ENCODE measurements at places on chromosomes 13 and 19.

GRCh38 chr19:57807541-57807940 is 7.2 kb downstream of the ZNF552 start:
- DNase-seq = no peak

DNA sequence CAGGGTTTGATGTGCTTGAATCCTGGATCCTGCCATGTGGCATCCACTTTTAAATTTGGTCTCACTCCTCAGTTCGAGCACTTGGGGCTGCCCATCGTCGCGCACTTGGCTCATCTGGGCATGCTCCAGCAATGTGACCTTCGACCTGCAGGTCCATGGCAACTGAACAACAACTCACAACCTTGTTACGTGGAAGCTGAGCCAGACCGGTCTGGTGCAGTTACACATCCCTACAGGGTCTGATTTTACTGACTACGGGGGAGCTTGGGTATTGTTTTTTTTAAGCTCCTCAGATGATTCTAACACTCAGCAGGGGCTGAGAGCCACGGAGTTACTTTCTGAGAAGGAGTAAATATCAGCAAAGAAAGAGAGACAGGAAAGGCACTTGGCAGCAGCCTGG is 769.6 kb downstream of the UQCRFS1 start:
- DNase-seq = no peak

GRCh38 chr19:28034936-28035335 is 1178.0 kb downstream of the UQCRFS1 start:
- DNase-seq = no peak

- no peak for DNase-seq
Measured at GRCh38 chr19:42879613-42880012, at the start of gene PSG1. PSG1 (minus strand) TSS chr19:42879713; CDS start chr19:42879581, 132 bp downstream.

DNA sequence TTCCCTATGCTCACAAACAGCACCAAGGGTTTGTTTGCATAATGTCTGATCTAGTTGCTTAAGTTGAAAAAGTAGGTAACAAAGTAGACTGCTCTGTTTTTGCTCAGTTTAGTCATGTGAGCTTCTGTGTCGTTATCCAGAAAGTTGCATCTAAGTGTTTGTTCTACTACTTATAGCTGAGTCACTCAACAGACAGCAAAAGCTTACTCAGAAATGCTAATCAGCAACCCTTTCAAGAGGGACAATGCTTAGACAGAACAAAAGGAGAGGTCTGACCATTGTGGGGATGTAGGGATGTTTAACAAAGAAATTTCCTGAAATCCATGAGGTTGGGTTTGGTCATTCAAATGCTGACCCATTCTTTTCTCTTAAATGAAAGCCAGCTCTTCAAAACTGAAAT is 106.4 kb downstream of the ATP8A2 start:
- no peak for DNase-seq

GRCh38 chr13:93079294-93079693 is 147.3 kb upstream of the GPC6 start:
- no peak for DNase-seq

DNA sequence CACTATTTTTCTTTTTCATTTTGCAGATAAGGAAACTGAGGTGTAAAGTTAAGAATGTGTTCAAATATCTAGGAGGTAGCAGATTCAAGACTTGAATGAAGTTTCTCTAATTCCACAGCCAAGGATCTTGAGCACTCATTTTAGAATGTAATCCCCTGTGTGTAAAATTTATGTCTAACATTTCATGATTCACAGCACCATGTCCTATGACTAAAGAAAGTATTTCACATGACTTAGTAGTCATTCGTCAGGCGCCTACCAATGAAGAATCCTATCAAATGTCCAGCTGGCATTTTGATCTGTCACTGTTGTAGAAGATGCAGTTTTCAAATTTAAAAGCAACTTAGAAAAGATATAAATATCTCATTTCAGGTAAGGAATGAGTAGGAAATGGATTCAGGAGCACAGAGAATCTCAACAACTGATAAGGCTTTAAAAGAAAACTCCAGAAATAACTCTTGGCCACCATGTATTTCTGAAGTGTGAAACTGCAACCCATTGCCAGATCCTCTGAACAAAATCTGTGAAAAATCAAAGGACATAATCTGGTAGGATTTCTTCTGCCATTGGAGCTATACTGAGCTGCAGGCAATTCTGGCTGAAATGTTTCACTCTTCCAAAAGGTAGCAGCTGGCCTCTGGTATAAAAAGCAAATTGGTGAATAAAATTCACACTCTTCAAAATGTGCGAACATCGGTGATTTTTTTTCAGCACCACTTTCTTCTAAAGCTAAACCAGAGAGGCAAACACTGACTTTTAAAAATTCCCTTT is 92.2 kb downstream of the DCLK1 start:
- no peak for DNase-seq

DNA sequence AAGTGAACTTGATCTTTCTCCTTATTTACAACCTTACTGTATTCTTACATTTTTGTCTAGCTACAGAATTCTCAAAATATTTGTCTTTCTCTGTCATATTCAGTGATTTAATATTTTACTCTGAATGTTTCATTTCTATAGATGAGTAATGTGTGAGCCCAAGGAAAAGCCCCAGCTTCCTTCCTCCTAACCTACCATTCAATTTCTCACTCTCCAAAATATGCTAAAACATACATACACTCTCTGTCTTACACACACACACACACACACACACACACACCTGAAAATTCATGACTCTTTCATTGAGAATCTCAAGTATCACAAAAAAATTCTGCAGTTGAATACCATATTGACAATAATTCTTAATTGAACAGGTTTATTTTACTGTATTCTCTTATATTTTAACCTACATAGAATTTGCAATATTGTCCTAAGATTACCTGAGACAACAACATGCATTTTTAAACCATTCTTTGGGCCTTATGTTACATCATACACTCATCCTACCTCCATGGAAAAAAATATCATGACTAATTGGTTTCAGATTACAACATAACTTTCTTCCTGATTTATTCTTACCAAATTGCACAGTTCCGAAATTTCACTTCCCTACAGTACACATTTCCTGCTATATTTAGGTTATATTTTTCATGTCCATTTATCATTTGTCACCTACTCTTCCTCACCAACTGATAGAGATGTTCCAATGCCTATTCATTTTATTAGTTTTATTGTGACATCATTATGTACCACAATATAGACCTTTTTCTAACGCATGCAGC is 1965.6 kb upstream of the PCDH20 start:
- DNase-seq = no peak

DNA sequence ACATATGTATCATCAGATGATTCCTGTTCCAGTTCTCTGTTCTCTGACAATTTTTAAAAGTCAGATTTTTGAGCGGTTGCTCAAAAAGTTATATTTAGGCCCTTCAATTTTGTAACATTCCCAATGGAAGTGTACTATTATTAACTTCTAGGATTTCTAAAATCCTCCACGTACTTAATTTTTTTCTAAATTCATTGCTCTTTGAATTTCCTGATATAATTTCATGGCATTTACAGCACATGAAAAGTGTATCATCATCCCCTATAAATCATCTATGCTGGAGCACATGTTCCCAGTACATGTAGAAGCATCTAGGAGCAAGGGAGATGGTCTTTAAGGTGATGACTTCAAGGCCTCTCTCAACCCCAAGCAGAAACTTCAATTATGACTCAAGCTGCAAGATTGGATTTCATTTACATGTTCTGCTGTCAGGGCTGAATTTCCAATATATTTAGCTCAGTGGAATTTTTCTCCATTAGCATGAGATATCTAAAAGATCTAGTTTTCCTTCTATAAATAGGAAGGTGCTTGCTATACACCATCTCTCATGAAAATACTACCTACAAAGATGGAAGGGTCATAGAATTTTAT is 392.8 kb upstream of the MIR17HG start:
- no peak for DNase-seq

- DNase-seq = no peak
Measured at GRCh38 chr13:98225036-98225940, 48.2 kb upstream of the RNF113B start.

DNA sequence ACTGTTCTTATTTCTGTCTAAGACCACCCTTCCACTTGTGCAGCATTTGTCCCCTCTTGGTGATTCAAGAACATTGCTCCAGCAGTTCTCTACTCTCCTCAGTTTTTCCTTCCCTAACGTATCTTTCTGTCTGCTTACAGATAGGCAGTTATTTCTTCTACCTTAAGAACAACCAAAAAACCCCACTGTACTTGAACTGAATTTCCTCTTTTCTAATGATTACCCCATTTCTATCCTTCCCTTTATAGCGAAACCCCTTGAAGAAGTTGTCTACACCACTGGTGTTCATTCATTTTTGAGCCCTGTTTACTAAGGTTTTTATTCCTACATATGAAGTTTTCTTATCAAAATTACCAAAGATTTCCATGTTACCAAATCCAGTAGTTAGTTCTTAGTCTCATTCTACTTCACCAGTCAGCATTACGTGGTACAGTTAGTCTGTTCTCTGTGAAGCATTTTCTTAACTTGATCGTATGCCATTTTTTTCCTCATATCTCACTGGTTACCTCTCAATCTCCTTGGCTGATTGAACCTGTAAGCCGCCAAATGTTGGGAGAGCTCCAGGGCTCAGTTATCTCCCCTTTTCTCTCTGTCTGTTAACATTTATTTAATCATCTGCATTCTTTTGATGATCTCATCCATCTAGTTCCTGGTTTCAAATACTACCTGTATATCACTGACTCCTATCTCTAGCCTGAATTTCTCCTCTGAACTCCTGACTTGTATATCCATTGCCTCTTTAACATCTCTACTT is 9.0 kb downstream of the LSM14A start:
- DNase-seq = no peak

- DNase-seq = no peak
Measured at GRCh38 chr13:44801990-44802389, 187.3 kb downstream of the NUFIP1 start.

- no peak for DNase-seq
Measured at GRCh38 chr19:14142262-14143190, 6.1 kb upstream of the ASF1B start.

- no peak for DNase-seq
Measured at GRCh38 chr13:44400736-44401135, 27.1 kb downstream of the SERP2 start.

GRCh38 chr19:4675346-4675745 is 5.2 kb upstream of the MYDGF start:
- DNase-seq = no peak

- no peak for DNase-seq
Measured at GRCh38 chr13:32384702-32385101, 43.2 kb downstream of the N4BP2L1 start.

- DNase-seq = no peak
Measured at GRCh38 chr19:57778336-57778735, 8.9 kb downstream of the ZNF586 start.

- DNase-seq = no peak
Measured at GRCh38 chr19:9008667-9009066, 1.5 kb downstream of the MUC16 start.

GRCh38 chr19:6431891-6432290 is 1.7 kb downstream of the SLC25A41 start:
- DNase-seq = no peak

GRCh38 chr13:111370570-111371535 is 50.4 kb downstream of the TEX29 start:
- DNase-seq = no peak

DNA sequence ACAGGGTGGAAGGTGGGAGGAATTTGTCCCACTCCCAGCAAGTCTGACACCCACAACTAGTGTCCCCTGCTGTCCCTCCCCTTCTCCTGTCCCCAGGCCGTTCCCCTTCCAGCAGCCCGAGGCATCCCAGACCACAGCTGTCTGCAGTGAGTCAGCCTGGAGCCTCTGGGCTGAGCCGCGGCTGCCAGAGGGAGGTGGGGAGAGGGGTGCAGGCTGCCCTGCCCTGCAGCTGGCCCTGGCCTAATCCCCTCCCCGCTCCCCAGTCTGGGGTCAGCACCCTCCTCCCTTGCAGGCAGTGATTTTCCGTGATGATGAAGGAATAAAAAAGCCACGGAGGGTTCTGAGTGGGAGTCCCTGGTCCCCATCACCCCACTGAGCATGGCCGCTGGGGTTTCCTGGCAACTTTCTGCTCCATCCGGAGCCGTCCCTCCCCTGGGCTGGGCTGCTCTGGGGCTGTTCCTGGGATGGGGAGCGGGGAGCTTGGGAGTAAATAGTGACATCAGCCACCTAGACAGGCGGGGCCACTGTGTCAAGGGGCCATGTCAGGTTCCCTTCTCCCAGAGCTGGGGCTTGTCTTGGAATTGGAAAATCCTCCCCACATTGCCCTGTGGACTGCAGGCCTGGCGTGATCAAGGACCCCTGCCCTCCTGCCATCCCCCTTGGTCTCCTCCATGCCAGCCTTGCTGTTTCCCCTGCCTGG is 16.8 kb downstream of the SPC24 start:
- DNase-seq = no peak

- DNase-seq = no peak
Measured at GRCh38 chr19:33377586-33378475, 4.3 kb downstream of the CEBPG start.

GRCh38 chr19:48992581-48993174 is 431 bp downstream of the GYS1 start:
- no peak for DNase-seq

DNA sequence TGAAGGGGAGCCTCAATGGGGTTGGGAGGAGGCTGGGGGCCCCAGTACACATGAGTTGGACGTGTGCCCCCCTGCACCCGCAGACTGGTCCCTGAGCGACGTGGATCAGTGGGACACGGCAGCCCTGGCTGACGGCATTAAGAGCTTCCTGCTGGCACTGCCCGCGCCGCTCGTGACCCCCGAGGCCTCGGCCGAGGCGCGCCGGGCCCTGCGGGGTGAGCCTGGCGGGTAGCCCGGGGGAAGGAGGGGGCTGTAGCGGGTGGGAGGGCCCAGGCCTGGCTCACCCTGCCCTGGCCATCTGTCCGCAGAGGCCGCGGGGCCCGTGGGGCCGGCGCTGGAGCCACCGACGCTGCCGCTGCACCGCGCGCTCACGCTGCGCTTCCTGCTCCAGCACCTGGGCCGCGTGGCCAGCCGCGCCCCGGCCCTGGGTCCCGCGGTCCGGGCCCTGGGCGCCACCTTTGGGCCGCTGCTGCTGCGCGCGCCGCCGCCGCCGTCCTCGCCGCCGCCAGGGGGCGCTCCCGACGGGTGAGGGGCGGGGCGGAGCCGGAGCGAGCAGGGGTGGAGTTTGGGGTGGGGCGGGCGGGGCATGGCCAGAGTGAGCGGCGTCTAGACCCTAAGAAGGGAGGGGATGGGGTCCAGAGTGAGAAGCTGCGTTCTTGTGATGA is 8.1 kb downstream of the PIK3R2 start:
- DNase-seq = no peak

DNA sequence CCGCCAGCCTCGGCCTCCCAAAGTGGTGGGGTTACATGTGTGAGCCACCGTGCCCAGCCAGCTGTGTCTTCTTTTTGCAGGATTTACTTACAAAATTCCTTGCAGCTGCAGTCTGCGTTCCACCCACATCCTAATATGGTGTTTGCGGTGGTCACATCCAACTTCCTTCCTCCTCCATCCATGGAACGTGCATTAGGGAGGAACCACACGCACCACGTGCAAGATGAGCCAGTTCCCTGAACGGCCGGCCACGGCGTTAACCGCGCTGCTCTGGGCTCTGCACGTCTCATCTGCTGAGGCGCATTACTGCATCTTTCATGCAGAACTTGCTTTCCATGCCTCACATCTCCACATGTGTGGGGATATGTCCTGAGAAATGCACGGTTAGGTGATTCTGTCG is 13.0 kb upstream of the SIGLEC11 start:
- DNase-seq = no peak

GRCh38 chr13:36432106-36432544 is at the start of gene CCNA1:
CCNA1 (plus strand) TSS chr13:36432495; CDS start chr13:36433057, 562 bp downstream.
- DNase-seq = no peak
